ENCODE measurements at places on chromosomes 5 and 9.
A peak's percentile ranks its signal among the peaks of the same experiment; 100 is the strongest.

DNA sequence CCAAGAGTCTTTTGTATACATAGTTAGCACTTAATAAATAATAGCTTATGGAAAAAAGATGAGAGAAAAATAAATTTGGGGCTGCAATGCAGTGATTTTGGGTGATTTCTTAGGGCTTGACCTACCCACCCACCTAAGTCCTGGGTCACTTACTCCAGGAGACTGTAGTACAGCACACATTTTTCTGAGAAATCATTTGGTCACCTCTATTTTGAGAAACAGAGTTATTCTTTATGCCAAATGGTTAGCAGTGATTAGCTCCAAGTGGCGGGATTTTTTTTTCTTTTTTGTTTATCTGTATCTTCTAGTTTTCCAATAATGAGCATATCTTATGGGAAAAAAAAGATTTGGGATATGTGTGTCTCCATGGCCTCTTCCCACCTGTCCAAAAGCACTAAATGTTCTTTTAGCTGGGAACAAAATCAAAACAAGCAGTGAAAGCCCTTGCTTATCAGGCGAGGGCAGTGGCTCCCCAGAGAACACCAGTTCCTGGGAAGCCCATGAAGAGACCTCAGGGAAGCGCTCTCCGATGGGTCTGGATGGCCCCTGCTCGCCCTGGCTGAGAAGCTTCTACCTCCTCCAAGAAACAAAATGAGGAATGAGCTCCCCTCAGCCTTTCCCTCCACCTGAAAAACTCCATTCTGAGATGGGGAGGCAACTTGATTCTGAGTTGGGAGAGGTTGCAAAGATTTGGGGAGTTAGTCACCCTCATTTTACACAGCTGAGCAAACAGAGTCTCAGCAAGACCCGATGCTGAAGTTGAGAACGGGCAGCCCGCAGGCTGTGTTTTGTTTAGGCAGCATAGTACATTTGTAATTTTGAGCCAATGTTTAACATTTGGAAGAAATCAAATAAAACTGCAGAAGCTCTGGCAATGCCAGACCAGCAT is 69.9 kb downstream of the CYFIP2 start:
- DNase-seq = peak; percentile 31

DNA sequence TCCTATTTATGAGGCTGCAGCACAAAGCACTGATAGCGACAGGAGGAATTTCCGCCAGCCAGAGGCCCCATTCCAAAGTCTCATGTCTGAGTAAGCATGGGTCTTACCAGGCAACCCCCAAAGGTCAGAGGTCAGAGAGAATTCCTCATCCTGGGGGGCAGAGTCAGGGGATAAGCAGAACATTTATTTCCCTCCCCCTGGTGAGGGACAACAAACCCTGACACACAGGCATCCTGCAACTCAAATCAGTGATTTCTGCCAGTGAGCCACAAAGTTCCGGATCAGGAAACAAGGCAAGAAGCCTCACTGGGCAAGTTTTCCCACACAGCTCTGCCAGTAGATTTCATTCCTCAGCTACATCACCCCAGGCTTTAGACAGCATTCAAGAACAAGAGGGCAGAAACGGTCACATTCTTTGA is 37.0 kb downstream of the ADAMTS12 start:
- no peak for DNase-seq

DNA sequence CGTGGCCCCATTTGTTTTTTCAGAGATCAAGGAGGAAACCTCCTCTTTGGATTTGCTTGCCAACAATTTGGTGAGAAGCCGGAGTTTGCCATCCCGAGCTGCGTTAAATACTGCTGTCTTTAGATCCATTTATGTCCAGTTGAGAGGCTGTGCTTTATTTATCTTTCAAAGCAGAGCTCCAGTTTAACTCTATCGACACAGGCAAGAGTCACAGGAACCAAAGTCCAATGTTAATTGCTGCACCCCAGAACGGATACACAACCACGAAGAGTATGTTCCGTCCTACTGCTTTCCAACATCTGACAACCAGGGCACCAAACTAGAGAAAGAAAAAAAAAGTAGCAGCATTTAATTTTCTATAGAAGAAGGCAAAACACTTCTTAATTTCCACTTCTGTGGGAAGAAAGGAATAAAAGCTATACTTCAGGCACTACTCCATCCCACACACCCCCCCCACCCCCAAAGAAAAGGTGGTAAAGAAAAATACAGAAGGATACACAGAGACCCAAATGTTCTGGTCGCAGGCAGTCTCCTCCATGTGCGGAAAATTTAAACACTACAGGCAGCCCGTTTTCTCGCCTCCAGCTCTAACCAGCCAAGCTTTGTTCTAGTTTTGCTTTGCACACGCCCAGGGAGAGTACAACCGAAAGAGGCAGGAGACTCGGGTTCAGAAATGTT is 1.1 kb downstream of the FEM1C start:
- no peak for DNase-seq

GRCh38 chr9:134929193-134930158 is 11.8 kb upstream of the FCN1 start:
- no peak for DNase-seq

- no peak for DNase-seq
These were observed 137.6 kb upstream of the COL5A1 start for GRCh38 chr9:134504106-134504385.

- DNase-seq = no peak
These were observed 30.0 kb downstream of the RAPGEF1 start for GRCh38 chr9:131709771-131710431.

DNA sequence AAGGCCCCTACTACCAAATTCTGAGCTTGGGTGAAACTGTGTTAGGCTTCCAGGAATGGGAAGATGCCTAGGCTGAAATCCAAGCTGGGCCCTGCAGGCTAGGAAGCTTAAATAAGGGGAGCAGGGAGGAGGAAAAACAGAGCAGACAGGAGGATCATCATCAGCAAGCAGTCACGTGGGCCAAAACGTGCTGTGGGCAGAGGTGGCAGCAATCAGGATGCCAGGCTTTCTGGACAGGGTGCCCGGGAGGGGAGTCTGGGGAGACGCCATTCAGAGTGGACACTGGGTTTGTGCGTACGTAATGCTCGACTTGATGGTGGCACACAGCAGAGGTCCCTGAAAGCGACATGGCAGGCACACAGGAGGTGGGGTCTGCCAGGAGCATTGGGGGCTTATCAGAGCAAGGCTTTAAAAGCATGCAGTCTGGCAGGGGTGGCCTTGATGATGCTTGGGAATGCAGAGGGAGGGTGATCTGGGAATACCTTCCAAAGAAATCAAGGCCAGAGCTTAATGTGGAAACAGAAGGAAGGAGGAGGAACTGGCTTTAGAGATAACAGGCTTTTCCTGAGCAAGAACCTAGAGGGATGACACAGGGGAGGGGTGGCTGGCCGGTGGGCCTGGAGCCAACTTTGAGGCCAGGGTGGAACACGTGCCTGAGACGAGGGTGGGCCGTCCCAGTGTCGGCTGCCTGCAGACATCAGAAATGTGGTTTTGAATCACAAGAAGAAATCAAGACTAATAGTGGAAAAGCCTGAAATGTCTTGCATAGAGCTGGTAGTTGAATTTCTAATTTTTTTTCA is 212.5 kb downstream of the GADD45G start:
- DNase-seq = no peak

DNA sequence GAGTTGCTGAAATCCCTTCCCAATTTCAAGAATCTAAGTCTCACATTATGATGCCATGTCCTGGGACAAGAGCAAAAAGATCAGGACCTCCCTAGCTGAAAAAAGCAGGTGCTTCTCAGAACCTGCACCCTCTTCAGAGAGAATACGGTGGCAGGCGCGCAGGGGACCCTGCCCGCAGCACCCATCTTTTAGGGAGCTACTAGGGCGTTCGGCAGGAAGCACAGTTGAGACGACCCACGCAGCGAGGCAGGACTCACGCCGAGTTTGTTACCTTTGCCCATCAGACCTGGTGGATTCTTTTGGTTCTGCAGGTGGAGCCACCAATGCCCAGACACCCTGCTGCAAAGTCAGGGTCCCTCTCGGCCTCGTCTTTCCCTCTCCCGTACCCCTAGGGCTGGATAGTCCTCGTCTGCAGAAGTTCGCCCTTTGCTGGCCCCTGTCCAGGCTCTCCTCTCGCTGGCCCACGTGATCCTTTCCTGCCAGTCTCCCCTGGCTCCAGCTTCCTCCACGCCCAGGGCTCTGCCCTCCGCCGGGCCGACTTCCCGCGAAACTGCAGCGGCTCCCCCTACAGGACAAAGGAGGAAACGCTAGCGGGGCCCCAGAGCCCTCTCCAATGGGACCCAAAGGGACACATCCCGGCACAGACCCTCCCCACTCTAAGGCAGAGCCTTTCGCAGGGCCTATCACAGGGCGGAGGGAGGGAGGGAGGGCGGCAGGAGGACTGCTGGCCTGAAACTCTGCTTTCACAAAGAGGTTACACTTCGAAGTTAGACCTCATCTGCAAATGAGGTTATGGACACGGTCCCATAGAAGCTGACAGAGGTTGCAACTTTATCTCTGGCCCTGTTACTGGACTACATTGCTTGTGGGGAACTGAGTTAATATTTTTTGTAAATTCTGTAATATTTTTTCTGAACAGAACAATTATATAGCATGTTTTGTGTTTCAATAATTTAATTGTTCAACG is 28.8 kb downstream of the TMEM174 start:
- no peak for DNase-seq

GRCh38 chr9:81375187-81376100 is 313.9 kb downstream of the TLE1 start:
- no peak for DNase-seq

Measured in HS-5 (cell line).